ENCODE measurements at places on chromosomes 2 and 18.

DNA sequence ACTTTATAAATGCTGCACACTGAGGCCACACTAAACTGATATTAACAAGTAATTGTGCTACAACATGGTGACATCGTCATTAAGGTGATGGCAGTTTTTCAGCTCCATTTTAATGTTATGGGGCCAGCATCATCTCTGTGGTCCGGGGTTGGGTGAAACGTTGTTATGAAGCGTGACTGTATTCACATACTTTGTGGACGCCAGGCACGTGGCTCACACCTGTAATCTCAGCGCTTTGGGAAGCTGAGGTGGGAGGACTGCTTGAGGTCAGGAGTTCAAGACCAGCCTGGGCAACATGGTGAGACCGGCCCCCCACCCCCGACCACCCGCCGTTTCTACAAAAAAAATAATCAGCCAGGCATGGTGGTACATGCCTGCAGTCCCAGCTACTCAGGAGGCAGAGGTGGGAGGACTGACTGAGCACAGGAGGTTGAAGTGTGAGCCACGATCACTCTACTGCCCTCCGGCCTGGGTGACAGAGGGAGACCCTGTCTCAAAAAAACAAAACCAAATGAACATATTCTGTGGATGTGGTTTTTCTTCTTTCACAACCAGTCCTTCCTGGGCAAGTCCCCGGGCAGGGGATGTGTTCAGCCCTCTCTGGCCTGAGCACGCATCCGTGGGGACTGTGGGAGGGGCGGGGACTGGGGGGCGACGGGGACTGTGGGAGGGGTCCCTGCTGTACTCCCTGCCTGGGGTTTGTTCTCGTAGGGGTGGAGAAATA is 12.9 kb upstream of the GAL3ST2 start:
- DNase-seq = peak; percentile 30

GRCh38 chr2:3287896-3288295 is 89.7 kb downstream of the EIPR1 start:
- no peak for DNase-seq

DNA sequence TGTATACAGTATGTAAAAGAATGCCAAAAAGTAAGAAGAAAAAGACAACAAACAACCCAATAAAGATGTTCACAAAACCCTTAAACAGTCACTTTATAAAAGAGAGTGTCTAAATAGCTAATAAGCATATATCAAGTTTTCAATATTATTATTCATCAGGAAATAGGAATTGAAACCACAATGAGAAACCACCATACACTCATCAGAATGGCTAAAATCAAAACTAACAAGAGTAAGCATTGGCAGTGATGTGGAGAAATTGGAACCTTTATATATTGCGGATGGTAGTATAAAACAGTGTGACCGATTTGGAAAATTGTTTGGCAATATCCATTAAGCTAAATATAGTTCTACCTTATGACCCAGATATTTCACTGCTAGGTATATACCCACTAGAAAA is 20.5 kb upstream of the TGFA start:
- no peak for DNase-seq

- no peak for DNase-seq
These were observed 150.4 kb upstream of the HDAC4 start for GRCh38 chr2:239551206-239551605.

GRCh38 chr2:143696651-143697050 is 567.4 kb downstream of the ARHGAP15 start:
- DNase-seq = no peak

GRCh38 chr2:42171396-42171980 is 2.3 kb downstream of the EML4 start:
- DNase-seq = no peak

GRCh38 chr2:170277951-170278350 is 100.0 kb downstream of the MYO3B start:
- no peak for DNase-seq

DNA sequence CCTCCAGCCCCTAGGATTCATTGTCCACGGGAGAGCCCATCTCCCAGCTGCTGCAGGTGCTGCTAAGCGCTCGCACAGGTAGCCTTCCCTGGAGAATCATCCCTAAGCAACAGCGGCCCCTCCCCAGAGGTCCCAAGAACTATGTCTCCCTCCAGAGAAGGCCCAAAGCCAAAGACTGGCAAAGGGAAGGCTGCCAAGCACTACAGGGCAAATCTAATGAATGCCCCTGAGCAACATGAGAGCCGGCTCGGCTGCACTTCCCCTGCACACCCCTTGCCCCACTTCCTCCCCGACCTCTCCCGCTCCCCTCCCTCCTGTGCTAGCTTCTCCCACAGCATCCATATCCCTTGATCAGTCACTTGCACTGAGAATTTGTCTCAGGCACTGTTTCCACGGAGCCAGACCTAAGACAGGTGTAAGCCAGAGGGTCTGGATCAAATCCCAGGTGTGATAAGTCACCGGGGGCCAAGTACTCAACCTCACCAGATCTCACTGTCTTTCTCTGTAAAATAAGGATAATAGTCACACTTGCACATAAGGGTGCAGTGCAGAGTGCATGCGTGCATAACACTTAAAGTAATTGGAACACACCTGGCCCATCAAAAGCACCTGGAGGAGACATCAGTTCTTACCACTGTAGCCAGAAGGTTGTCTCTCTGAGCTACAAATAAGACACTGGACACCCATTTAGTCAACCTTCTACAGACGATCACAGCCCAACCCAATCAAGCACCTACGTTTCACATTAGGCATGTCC is 20.1 kb upstream of the COL6A3 start:
- no peak for DNase-seq

DNA sequence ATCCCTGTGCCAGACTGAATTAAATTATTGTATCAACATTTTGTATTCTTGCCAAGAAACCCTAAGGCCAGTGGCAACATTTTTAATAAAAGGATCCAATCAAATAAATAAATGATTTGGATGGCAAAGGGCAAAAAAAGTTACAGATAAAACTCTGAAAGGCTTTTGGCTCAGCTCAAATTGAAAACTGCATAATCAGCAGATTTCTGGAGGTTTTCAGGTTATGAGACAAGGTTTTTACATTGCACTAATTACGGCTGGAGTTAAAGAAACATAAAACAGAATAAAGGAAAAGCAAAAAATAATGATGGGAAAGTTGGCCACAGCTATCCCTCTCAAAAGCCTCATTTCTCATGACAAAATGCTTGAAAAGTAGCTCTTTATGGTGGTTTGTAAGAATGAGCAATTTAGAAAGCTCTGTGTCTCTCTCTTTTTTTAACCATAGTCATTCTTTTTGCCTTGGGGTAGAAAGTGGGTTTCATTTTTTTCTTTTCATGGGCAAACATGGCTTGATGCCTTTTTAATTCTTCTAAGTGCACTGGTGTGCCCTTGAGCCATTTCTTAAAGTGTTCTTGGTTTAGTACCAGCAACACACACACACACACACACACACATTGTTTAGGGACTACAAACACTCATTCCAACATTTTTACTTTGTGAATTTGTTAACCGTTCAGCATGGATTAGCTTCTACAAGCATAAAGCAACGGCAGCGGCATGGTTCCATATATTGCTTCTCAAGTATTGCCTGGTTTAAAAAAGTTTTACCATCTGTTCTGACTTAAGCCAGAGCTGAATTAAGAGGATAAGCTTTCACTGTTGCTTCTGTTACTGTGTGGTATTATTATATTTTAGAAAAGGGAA is 747.1 kb upstream of the FSHR start:
- DNase-seq = peak; percentile 42

DNA sequence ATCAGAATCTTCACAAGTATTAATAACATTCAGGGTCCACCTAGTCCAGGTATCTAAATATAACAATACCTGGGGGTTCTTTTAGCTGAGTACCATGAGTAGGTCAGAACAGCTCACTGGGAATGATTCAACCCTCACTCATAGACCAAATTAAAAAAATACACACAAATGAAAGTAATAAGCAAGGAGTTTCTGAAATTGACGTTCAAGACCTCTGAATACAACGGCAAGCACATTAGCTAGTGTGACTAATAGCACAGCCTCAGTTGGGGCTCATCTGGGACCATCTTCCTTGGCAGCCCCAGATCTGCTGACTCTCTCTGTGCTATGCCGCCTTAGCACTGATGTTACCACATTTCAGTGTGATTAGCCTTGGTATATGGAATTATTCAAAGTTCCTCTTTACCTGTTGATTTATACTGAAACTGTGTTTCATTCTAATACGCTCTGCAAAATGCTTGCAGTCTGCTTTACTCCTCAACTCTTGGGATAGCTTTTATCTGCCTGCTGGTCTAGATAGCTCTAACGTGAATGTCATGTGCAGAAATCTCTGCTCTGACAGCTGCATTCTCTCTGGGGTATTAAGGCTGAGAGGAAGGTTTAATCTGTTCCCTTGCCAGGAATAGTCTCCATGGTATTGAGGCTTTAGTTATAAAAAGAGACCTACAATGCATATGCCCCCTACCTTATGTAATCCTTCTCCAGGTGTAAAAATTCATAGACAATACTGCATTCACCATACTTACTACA is 153.3 kb downstream of the METTL4 start:
- no peak for DNase-seq

DNA sequence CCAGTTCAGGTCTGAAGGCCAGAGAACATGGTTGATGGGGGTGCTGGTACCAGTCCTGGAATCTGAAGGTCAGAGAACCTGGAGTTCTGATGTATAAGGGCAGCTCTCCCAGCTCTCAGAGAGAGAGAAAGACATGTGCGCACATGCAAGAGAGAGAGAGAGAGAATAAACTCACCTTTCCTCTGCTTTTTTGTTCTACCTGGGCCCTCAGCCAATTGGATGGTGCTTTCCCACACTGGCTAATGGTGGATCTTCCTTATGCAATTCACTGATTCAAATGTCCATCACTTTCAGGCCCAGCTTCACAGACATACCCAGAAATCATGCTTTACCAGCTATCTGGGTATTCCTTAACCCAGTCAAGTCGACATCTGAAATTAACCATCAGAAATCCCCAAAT is 377.7 kb upstream of the MEX3C start:
- no peak for DNase-seq

DNA sequence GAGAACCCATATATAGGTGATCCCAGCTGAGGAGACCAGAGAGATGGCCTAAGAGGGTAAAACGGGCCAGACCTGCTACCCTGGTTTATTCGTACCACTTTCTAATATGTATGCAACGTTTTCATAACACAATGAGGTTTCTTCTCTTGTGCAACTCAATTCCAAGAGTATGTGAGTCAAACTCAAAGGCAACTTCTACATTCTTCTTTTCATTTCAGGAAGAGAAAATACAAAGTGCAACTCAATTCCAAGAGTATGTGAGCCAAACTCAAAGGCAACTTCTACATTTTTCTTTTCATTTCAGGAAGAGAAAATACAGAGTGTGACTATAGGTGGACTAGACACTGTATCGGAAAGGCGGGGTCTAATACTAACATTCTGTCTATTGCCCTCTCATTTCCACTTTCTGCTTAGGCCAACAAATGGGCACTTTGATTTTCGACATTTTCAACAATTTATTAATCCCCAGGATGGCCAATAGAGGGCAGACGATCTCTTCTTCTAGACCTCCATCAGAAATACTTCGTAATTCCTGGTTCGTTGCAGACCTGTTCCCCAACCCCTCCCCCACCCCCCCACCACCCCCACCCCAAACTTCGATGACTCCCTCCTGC is 3.7 kb upstream of the CRIM1 start:
- no peak for DNase-seq

DNA sequence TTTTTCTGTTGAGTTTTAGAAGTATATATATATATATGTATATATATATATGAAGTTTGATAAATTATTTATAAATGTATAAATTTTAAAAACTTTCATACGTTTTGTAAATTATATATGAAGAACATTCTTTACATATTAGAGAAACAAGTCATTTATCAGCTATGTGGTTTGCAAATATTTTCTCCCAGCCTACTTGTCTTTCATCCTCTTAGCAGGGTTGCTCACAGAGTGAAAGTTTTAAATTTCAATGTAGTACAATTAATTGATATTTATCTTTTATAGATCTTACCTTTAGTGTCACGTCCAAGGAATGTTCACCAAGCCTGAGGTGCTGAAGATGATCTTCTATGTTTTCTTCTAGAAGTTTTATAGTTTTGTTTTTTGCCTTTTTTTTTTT is 78.3 kb upstream of the HS6ST1 start:
- no peak for DNase-seq

GRCh38 chr18:35410561-35410960 is 33.4 kb upstream of the ZNF396 start:
- DNase-seq = no peak

- no peak for DNase-seq
These were observed 49.2 kb downstream of the ICA1L start for GRCh38 chr2:202822411-202822810.

DNA sequence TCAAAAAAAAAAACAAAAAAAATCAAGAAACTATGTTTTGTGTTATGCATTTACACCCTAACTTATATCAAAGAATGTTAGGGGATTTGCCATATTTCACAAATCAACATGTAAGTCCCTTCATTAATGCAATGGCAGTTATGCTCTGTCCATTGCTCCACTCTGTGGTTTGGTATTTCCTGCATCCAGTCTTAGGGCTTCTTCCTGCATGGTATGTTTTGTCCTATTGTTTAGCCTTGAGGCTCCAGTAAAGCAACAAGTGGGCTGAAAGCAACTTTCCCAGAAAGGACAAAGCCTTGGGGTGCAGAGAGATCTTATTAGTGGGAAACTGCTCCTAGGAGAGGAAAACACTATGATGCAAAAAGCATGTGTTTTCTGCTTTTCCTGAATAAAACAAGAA is 474.1 kb downstream of the IRS1 start:
- no peak for DNase-seq

DNA sequence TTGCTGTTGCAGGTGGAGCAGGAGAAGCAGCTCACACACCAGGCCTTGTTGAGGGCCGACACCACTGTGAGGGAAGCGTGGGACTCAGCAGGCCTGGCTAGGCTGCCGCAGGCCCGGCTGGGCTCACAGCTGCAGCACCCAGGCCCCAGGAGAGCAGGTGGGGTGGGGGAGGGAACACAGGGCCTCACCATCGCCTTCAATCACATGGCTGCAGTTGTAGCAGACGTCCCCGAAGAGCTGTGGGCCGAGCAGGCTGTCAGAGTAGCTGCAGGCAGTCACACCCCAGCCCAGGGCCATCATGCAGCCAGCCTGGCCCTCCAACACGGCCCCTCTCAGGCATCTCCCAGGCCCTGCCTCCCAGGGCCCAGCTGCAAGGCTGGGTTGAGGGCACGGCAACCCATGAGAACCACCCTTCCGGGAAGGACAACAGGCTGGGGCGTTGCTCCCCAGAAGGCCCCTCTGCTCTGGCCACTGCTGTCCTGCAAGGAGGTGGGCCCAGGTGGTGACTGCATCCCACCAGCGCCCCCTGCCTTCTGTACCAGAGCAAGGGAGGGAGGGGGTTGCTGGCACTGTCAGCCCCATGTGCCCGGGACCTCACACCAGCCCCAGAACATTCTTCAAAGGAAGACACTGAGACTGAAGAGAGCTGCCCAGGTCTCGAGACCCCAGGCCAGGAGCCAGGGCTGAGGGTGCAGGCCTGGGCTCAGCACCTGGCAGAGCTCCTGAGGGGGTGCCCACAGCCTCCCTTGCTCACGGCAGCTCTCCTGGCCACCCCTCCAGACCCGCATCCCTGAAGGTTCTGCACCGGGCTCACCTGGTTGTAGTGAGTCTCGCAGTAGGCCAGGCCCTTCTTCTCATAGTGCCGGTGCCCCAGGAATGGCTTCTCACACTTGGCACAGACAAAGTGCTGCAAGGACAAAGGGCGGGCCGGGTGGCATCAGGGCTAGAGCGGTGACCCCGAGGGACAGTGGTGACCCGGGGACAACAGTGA is 5.6 kb upstream of the GPR17 start:
- DNase-seq = no peak
